ENCODE measurements at places on chromosomes 5 and 9.

- DNase-seq, result no peak
Measured at GRCh38 chr5:103298607-103299188, 40.1 kb downstream of the MACIR start.

- DNase-seq, result no peak
Measured at GRCh38 chr9:31719262-31719661, 665.2 kb upstream of the ACO1 start.

DNA sequence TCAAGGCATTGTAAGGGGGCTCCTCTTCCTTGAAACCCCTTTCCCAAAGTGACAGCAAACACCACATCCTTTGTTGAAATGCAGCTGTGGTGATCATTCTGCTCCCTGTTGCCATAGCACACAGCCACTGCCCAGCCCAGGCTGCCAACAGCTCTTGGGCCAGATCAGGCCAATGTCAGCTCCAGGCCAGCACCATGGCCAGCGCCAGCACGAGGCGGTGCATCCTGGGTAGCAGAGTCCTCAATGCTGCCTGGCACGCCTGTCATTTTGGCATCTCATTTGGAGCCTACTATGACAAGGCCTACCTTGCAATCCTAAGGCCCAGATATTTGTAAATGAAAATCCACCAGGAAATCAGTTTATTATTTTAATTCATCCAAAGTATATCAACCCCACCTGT lies 390.6 kb downstream of the DNAH5 start:
- DNase-seq, result no peak

DNA sequence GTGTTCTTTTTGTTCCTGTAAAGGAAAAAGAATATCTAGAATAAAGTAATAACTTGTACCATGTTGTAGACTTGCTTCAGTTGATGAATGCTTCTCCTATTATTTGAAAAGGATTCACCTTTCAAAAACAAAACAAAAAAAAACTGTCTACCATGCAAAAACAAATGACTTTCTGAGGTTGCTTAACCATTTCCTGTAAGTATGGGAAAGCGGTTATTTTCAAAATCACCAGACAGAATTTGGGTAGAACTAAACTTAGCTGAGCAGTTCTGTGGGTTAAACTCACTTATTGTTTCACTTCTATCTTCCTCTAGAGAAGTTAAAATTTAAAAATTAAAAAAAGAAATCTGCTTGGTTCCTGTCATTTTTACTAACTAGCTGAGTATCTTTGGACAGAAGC lies 25.2 kb downstream of the LNPEP start:
- DNase-seq, result no peak

GRCh38 chr5:121288781-121289180 lies 562.9 kb upstream of the FTMT start:
- DNase-seq, result no peak

GRCh38 chr5:27388755-27389154 lies 350.4 kb upstream of the CDH9 start:
- no peak for DNase-seq

- peak; percentile 8 for DNase-seq
Measured at GRCh38 chr9:132849185-132849706, 28.8 kb downstream of the AK8 start.

- DNase-seq, result no peak
Measured at GRCh38 chr5:126395198-126395597, 28.0 kb upstream of the GRAMD2B start.

DNA sequence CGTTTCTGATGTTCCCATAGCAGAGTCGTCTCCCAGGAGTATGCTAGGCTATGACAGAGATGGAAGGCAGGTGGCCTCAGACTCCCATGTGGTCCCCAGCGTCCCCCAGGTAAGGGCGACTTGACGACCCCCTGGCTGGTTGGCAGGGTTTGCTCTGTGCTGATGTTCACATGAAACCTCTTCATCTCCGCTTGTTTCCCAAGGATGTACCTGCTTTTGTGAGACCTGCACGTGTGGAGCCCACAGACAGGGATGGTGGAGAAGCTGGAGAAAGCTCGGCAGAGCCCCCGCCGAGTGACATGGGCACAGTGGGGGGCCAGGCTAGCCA lies 108.3 kb downstream of the WNK2 start:
- DNase-seq, result no peak

- DNase-seq, result no peak
Measured at GRCh38 chr5:18792145-18792544, 1157.9 kb downstream of the TAF11L14 start.

DNA sequence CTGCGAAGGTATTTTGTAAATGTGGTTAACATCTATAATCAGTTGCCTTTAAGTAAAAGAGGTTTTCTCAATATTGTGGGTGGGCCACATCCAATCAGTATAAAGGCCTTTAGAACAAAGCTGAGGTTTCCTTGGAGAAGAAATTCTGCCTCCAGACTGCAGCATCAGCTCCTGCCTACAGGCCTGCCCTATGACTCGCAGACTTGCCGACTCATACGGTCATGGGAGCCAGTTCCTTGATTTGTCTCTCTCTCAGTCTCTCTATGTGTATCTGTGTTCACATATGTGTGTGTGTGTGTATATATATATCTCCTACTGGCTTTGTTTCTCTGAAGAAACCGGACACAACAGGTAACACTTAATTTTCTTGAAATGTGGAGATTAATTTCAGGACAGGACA lies 45.3 kb downstream of the SLC36A1 start:
- no peak for DNase-seq

GRCh38 chr5:625516-625915 lies 13.4 kb downstream of the CEP72 start:
- no peak for DNase-seq

DNA sequence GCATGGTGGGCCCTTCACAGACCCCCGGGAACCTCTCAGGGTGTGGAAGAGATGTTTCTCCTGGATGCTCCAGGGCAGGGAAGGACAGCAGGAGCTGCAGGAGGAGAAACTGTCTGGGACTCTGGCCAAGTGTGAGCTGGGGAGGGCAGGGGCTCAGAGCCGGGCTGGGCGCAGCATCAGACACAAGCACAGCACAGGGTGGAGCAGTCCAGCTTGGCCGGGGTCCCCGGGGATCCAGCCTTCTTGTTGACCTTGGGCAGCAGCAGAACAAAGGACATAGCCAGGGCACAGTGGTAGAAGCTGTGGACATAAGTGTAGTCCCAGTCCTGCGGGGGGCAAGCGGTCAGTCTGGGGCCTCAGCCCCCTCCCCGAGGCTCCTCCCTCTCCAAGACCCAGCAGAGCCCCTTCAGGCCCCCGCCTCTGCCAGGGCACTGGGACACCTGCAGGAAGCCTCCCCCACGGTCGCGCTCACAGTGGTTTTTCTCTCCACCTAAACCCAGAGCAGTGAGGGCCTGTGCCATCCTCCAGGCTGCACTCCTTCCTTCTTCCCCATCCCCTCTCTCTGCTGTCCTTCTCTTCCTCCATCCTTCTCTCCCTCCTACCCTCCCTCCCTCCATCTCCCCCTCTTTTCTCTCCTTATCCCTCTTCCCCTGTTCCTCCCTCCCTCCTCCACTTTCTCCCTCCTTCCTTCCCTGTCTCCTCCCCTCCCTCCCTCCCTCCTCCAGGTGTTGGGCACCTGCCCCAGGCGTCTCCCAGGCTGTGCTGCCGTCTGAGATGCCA lies 10.1 kb downstream of the MYMK start:
- DNase-seq, result peak; percentile 11

DNA sequence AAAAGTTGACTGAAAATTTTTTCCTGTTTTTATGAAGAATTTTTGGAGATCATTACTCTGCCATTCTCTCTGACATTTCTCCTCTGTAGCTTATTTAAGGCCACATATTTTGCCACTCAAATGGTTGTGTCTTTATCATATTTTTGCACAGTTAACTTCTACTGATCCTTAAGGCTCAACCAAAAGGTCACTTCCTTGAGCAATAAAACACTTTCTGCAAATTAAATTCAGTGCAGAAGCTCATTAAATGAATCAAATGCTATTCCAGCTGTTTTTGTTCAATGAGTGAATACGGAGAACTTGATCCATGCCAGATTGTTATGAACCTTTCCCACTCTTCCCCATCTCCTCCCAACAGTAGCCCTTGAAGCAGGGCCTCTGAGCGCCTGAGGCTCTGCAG lies 93.8 kb upstream of the EPB41L4A start:
- DNase-seq, result no peak

GRCh38 chr9:2497666-2498400 lies 123.8 kb upstream of the VLDLR start:
- no peak for DNase-seq

DNA sequence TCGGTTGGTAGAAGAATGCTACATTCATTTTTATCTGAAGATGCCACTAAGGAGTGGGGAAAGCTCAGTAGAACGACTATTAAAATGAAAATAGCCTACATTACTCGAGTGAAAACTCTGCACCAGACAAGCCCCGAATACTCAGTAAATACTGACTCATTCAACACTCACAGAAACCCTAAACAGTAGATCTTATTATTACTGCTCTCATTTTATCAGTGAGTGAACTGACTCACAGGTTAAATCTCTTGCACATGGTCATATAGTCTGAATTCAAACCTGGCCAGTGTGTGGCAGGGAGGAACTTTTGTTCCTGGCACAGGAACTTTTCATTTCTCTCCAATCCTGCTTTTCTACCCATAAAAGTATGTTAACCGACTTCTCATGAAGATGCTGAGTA lies 9.6 kb upstream of the PAPPA start:
- DNase-seq, result no peak

DNA sequence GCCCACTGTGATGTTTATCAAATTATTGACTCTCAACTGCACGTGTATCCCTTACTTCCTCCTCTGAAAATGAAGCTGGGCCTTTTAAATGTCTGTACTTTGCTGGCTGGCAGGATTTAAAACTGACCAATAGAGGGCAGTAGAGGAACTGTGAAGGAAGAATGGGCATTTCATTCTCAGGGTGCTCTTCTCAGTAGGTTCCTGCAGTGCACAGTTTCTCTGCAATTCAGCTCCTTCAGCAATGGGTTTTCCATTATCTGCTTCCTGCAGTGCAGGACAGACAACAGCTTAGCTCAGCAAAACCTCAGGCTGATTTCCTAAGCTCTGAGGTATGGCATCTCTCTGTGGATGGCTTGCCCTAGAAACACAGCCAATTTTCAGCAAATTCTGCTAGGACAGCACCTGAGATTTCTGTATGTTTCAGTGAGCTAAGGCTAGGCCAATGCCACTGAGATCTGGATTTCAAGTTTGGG lies 298.4 kb upstream of the PRDM9 start:
- DNase-seq, result peak; percentile 5

DNA sequence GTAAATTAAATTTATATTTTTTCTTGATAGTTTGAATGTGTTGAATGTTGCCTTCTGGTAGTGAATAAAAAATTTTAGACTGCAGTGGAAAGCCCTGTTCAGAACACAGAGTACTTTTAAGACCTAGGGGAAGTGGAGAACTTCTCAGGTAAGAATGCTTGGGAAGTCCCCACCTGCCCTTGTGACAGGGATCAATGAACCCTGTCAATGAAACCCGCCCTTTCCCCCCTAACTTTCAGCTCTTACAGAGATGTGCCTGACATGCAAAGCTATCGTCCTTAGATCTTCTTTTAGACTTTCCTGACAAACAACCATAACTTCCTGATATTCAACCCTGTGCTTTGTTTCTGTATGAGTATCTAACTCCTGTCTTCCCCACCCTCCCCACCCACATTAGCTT lies 562.7 kb downstream of the TLE4 start:
- no peak for DNase-seq

- DNase-seq, result no peak
Measured at GRCh38 chr5:95812074-95812471, 10.5 kb downstream of the GLRX start.

DNA sequence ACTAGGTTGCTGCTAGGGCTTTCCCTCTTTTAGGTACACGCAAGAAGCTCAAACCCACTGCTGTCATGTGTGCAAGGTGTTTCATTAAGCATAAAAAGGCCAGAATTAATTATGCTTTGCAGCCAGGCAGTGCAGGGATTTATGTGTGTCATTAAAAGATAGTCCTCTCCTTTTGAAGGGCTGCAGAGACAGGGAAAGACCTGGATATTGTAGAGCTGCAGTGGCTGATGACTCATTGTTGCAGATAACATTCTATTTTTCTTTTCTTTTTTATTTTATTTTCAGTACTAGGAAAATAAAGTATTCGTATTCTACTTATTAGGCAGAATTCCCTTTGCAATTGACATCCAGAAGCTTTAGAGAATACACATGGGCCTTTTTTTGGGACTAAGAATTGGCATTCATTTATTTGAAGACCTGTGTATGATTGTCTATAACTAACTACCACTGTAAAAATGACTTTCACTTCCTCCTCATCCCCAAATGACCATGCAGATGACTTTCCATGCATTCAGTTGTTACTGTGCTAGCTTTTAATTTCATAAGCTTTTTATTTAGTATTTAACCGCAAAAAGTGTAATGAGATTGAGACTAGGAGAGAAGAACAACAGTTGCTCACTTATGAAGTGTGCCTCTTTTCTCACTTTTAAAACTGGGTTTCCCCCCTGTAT lies 113.0 kb downstream of the PAM start:
- DNase-seq, result no peak

DNA sequence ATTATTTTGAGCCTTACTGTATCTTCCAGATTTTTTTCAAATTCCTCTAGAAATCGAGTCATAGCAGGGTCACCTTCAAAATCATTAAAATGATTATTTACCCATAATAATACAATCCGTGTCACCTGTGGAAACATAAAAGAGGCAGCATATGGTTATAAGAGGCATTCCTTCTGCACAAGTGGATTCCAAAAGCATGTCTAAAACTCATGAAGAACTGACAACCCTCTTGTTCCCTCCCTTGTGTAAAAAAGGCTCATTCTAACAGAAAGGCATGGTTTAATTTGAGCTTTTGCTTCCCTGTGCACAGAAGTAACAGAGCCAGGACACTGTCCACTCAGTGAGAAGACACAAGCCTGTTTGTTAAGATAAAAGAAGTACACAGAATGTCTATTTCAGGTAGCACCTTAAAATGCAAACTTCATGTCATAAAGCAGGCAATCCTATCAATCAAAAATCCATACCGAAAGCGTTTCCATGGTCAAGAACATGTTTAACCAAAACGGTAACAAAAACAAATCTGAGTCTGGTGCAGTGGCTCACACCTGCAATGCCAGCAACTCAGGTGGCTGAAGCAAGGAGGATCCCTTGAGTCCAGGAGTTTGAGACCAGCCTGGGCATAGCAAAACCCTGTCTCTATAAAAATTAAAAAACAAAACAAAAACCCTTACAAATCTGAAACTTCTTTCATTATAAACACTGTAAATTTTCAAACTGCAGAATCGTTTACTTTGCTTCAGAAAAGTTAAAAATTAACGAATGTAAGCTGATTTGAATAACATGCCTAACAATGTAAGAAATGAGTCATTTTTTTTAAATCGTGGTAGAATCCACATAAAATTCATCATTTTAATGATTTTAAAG lies 139.3 kb downstream of the RAPGEF6 start:
- DNase-seq, result no peak

- no peak for DNase-seq
Measured at GRCh38 chr9:131008909-131009618, at the start of gene LAMC3. Gene LAMC3, plus strand, starts transcription at chr9:131009174. Its CDS starts 41 bp downstream, at chr9:131009215.

GRCh38 chr5:149157330-149157729 lies 16.0 kb downstream of the ABLIM3 start:
- DNase-seq, result no peak

- no peak for DNase-seq
Measured at GRCh38 chr5:27682600-27682999, 644.2 kb upstream of the CDH9 start.

Measured in hematopoietic multipotent progenitor cell treated with erythropoietin and hydrocortisone succinate and interleukin-3 and kit ligand, for 15 days (in vitro differentiated cells).